Naive thymus-derived CD8-positive, alpha-beta T cell (primary cell): ENCODE measurements at places on chromosomes 5 and 9. TPM values are rescaled to one million over a fixed set of nuclear protein-coding genes. Genes with fewer than 3 reads are reported as not detected.

- peaks cover 8% of the 10 kb centered on the region for H3K27me3 ChIP-seq
- H3K4me1 ChIP-seq, result no peaks in the 10 kb centered on the region
- H3K4me3 ChIP-seq, result no peak overlapping the region
- DNase-seq, result no peak
- H3K27ac ChIP-seq, result no peak overlapping the region
These were observed 21.0 kb upstream of the NPM1 start for GRCh38 chr5:171366645-171367044.

HK3 gene
- total RNA-seq, result 0.86 TPM

MYOZ3 gene
- total RNA-seq, result not detected

HMGCS1 gene
- 36.5 TPM for total RNA-seq

C1QTNF3 gene
- total RNA-seq, result 5.7 TPM

DNA sequence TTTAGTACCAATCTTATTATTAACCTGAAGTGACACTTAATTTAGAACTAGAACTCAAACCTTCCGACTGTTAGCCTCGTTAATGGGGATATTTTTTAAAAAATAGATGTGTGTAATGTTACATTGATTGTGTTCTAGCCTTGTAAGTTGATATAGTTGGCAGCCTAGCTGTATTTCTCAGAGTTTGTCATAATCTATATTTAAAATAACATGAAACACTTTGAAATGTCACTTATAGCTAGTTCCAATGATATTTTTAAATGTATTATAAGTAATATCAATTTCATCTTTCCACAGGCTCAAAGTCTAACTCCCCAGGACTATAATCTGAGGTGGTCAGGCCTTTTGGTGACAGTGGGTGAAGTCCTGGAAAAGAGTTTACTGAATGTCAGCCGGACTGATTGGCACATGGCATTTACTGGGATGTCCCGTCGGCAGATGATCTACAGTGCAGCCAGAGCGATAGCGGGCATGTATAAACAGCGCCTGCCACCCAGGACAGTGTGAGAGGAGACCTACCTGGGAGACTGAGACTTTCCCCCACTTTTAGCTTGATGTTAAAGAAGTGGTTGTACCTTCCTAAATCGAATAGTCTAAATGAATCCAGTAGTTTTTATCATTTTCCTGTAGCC, 34.1 kb downstream of the PRRC1 start:
- H3K27ac ChIP-seq, result no peak overlapping the region
- no peak for DNase-seq
- no peaks in the 10 kb centered on the region for H3K4me1 ChIP-seq
- no peak overlapping the region for H3K4me3 ChIP-seq
- no peaks in the 10 kb centered on the region for H3K27me3 ChIP-seq

DNA sequence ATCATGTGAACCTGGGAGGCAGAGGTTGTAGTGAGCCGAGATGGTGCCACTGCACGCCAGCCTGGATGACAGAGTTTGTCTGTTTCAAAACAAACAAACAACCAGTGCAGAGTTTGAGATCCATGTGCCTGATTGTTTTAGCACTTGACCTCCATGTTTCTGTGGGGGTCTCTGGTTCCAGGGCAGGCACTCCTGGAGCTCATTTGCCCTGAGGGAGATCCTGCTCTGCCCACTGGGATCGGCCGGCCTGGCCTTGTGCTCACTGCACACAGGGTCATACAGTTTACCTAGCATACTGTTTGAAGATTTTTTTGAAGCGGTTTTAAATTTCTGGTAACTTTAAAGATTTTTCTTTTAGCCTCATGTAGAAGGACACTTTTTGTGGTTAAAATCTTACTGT, 78.4 kb downstream of the EHMT1 start:
- peaks cover 56% of the 10 kb centered on the region for H3K4me1 ChIP-seq
